ENCODE measurements at places on chromosomes 6 and 20.

DNA sequence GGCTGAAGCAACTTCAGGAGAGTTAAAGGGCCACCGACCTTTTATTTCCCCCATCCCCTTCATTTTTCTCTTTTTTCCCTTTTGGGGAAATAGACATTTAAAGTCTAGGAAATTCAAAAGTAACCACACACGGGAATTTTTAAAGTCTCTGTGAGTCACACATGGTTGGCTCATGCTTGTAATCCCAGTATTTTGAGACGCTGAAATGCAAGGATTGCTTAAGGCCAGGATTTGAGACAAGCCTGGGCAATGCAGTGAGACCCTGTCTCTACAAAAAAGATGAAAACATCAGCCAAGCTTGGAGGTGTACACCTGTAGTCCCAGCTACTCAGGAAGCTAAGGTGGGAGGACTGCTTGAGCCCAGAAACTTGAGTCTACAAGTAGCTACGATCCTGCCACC lies 34.2 kb downstream of the KATNA1 start:
- DNase-seq: no peak

DNA sequence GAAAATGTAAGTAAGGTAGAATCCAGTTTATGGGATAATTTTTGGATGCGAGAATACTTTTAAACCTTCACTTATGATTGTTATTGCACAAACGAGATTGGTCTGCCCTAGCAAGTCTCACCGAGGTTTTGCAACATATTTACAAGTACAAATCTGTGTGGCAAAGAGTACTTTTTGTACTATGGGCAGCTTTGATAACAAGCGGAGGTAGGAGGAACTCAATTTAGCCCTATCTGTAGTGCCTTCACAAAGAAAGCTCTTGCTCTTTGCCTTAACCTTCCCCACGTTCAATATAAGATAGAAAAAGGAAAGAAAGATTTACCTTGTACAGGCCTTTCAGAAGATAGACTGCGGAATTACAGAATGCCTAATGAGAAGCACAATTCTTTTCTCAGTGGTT lies 77.5 kb upstream of the HIVEP1 start:
- no peak for DNase-seq

DNA sequence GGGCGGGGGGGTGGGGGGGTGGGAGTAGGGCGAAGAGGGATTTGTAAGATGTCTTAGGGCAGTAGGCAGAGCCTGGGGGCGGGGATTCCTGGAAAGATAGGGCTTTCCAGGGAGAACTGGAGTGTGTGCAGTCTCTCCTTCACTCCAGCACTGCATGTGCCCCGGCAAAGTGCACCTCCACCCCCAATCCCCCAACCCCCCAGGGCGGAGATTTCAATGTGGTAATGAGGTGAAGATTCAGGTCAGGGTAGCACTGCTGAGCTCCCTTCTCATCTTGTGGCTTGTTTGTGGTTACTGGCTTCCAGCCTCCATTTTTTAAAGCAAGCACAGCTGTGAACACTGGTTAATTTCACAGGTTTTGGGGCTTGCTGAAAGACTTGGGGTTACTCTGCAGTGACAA lies 5.9 kb downstream of the TMEM239 start:
- DNase-seq: no peak

DNA sequence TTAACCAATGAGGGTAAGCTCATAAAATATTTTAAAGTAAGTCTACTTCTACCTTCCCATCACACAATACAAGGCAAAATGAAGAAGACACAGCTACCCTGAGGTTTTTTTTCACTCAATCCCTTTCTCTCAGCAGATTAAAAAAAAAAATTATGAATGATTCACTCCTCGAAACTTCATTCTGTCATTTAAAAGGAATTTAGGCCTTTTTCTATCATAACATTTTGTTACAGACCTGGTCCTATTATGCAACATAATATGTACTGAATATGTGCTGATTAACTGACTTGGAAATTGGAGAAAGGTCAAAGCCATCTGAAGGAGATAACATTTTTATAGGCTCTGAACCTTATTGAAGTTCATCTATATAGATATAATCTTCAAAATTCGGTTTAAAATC lies 45.5 kb downstream of the PRL start:
- DNase-seq: no peak

GRCh38 chr20:10007747-10008146 lies 27.0 kb upstream of the ANKEF1 start:
- no peak for DNase-seq

DNA sequence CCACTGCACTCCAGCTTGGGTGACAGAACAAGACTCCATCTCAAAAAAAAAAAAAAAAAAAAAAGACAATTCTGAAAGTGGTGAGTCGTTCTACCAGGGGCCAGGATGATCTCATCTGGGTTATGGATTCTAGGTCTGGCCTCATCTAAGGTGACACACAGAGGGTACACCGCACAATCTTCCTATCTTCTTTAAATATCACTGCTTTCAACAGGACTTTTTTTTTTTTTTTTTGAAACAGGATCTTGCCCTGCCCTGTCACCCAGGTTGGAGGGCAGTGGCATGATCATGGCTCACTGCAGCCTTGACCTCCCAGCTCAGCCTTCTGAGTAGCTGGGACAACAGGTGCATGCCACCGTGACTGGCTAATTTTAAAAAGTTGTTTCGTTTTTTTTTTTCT lies 67.7 kb downstream of the SLC16A10 start:
- no peak for DNase-seq

GRCh38 chr6:125503181-125503580 lies 201.4 kb upstream of the HDDC2 start:
- DNase-seq: no peak

DNA sequence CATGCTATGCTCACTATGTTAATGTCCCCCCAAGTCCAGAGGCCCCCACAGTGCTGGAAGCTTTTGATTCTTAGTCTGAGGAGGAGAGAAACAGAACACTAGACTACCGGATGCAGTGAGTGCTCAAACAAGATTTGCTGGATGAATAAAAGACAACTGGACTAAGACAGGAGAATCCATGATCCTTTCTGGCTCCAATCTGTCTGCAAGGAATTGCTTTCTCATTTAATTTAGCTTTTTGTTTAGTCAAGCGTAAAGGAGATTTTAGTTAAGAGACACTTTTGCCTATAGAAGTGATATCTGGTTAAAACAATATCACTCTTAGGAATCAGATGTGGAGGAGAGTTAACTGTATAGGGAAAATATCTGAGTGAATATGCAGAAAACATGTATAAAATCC lies 13.5 kb downstream of the LYRM4 start:
- DNase-seq: no peak

GRCh38 chr20:59412875-59413284 lies 112.5 kb downstream of the EDN3 start:
- no peak for DNase-seq
